ENCODE measurements at places on chromosomes 7 and 10.

GRCh38 chr10:6162589-6163356 is 40.0 kb upstream of the PFKFB3 start:
- DNase-seq, result no peak

GRCh38 chr10:62264702-62265436 is 3.8 kb downstream of the RTKN2 start:
- peak; percentile 34 for DNase-seq

- no peak for DNase-seq
Measured at GRCh38 chr7:33040803-33041516, 21.6 kb downstream of the NT5C3A start.

DNA sequence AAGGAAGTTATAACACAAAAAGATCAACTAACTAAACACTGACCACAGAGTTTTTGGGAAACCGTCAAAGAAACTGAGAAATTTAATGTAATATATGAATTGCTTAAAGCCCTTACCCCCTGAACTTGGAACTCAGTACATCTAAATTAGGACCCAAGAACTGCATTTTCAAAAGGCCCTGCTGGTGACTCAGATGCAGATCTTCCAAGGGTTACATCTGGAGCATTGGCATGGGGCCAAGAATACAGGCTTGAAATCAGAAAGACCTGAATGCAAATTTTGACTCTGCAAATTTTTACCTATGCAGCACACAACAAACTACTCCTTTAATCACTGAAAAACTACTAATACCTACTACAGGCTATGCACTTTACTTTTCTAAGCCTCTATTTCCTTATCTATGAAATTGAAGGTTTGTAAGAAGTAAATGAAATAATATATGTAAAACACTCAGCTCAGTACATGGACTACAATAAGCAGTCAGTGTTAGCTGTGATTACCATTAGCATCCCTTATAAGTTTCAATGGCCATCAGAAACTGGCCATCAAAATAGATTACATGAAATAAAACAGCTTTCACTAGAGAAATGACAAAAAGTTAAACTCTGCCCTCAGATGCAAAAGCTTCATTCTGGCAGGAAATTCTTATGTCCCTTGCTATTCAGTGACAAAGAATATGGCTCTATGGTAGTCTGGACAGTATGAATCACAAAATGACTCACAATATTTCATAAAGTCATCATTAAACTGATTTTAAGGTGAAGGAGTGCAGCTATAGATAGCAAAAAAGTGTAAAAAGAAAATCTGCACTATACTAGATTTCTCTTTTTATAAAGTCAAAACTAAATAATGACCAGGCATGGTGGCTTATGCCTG is 43.6 kb downstream of the NSUN6 start:
- no peak for DNase-seq
